ENCODE measurements at places on chromosomes 4 and X.

- no peak for DNase-seq
Measured at GRCh38 chr4:186623546-186623945, 68.2 kb upstream of the MTNR1A start.

DNA sequence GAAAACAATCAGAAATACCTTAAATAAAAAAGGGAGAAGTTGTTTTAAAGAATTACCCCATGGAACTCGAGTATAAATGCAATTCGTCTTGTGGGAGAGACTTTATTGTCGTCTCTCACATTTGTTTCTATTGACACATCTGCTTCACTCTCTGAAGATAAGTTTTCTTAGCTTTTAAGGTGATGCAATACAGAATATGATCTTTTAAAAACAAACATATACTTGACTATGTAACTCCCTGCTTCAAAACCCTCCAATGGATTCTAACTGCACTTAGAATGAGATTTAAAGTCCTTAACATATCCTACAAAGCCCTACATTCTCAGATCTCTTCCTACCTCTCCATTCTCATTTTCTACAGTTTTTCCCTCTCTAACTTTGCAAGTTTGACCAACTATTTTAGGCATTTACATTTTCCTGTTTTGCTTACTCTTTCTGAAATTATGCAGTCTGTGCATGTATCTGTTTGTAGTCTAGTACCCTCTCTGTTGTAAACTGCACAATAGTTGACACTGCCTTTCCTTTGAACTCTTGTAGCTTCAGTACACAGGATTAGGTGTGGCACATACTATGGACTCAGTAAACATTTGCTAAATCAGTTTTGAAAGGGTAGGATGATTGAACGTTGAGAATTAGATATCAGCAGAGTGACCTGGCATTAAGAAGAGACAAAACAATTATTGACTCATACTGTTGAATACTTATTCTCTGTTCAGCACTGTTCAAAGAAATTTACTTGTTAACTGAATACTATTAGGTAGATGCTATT, 59.8 kb downstream of the AGTR2 start:
- DNase-seq: no peak

DNA sequence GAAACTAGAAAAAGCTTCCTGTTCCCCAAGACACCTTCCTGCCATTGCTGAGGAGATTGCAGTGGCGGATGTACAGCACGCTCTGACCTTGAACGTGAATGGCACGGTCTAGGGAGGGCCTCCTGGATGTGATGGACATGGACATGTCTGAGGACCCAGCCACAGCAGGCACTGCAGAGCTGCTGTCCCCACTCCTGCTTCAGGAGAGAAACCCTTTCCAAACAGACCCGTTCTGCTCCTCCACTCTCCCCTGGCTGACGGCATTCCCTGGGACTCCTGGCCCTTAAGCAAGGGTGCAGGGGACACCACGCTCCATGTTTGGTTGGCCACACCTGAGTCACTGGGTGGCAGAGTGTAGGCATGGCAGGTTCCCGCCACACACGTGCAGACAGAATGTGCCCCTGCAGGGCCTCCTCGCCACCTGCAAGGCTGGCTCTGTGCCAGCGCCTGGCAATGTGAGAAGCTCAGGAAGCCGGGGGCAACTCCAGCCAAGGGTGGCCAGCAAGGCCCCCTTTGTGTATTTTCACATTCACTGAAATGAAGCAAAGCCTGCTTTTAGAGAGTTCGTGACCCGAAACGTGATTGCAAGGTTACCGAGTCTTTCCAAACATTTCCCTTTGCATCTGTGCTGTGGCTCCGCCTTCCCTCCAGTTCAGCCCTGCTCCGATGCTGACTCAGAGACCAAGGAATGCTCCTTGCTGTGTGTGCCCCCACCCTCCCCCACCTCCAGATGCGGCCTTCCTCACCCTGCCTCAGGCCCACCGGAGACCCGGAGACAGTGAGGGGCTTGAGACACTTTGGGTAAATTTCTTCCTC, 46.1 kb downstream of the HTRA3 start:
- no peak for DNase-seq

- DNase-seq: no peak
Measured at GRCh38 chr4:89868276-89868675, 26.4 kb upstream of the MMRN1 start.

DNA sequence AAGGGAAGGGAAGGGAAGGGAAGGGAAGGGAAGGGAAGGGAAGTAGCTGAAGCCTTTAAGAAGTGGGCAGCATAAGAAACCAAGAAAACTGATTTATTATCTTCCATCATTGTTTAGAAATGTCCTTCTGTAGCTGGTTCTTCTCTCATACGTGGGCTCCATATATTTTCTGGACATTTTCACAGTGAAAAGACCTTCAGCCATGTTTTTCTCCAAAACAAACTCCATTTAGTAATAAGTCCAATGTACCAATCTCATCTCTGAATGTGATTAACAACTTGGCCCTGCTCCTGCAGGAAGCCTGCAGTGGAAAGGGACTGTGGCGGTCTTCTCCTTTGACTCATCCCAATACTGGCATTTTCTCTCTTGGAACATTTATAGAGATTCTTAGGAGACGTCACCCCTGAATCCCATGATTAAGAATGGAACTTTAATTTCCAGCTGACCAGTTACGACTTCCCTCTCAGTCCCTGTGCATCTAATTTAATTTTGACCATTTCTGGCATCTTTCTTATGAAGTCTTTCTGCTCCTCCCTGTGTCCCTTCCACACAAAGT, 96.6 kb upstream of the GUCY1A1 start:
- DNase-seq: no peak

- no peak for DNase-seq
Measured at GRCh38 chr4:157722146-157722545, 450.7 kb downstream of the GASK1B start.

DNA sequence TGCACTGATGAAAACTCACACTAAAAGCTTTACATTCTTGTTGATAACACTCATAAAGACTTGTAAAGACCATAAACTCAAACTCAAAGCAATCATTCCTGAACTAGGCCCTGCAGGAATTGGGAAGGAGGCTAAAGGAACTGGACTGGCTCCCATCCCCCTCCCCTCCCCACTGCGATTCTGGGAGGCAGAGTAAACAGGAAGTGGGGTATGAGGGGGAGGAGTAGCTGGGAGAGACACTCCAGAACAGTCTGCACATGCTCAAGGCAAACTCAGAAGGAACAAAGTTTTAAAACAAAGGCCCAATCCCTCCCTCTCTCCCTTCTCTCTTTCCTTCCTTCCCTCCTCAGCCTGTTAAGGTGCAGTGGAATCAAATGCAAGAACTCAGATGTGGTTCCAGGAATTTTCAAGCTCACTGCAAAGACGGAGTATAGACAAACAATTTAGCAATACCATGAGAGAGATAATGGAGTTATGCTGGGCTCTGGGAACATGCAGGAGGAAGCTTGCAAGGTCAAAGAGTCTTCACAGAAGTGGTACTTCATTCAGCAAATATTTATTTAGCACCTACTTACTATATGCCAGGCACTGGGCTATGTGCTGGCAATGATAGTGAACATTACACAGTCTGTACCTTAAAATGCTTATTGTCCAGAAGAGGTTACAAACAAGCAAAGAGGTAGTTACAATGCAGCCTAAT, 15.9 kb downstream of the MID1IP1 start:
- DNase-seq: no peak

GRCh38 chr4:71634364-71634763, 149.5 kb downstream of the GC start:
- DNase-seq: no peak

DNA sequence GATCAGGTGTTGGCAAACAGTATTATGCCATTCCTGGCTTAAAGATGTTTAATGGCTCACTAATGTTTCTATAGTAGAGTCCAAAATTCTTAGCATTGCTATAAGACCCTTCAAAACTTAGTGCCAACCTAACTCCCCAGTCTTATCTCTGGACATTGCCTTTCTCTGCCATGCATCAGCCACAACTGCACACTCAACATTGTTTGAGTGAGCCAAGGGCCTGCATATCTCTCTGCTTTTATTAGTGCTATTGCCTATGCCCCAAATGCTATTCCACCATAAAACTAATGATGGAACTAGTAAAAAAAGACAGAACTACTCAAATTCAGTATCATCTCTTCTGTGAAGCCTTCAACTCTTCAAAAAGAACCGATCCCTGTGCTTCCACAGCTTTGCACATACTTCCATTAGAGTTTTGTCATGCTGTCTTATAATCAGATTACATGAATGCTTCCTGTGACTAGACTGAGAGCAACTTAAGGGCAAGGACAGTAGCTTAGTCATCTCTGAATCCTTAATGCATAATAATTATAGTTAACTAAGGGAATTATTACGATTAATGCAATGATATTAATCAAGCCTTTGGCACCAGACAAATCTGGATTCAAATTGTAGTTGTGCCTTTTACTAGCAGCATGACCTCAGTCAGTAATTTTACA, 53.7 kb downstream of the CHM start:
- no peak for DNase-seq

GRCh38 chr4:104128850-104129213, 365.9 kb downstream of the CXXC4 start:
- DNase-seq: no peak

All from stimulated activated CD8-positive, alpha-beta memory T cell treated with anti-CD3 and anti-CD28 coated beads, Interleukin-2, amount 100 ng/mL, for 48 hours (primary cell).